Heart left ventricle (tissue), 16 donors: ENCODE measurements at places on chromosomes 16 and 17.

DNA sequence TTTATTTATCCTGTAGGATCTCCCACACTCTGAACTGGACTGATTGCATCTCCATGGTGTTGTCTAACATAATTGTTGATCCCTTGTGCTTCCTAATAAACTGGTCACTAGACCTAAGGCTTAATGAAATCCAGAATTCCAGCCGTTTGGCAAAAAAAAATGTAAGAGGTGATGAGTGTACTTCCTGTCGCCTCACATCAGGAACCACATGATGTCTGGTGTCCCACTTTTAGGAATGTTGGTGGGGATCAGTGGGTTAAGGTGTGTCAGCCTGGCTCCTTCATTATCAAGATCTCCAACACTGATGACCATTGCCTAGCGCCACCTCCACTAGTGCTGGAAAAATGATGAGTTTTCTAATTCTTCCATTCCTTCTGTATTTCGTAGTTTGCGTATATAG is 18.6 kb upstream of the LONP2 start:
- H3K36me3 ChIP-seq = no peaks in the 10 kb centered on the region
- no peak overlapping the region for H3K4me3 ChIP-seq
- DNase-seq = no peak
- no peaks in the 10 kb centered on the region for H3K4me1 ChIP-seq

DNA sequence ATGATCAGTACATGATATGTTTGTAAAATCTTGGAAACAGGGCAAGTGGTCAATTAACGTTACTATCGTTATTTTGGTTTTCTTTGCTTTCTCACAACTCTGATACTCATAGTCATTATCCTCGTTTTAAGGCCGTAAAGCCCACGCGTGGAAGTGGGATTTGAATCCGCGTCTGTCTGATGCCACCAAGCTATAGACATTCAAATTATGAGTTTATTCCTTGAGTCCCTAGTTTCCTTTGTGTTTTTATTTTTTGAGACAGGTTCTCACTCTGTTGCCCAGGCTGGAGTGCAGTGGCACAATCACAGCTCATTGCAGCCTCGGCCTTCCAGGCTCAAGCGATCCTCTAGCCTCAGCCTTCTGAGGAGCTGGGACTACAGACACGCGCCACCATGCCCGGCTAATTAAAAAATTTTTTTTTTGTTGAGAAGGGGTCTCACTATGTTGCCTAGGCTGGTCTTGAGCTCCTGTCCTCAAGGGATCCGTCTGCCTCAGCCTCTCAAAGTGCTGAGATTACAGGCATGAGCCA is 1.0 kb downstream of the DCTN5 start:
- H3K27me3 ChIP-seq = no peaks in the 10 kb centered on the region
- DNase-seq = no peak
- H3K4me1 ChIP-seq = peaks cover 20% of the 10 kb centered on the region
- H3K36me3 ChIP-seq = peaks cover 25% of the 10 kb centered on the region

DNA sequence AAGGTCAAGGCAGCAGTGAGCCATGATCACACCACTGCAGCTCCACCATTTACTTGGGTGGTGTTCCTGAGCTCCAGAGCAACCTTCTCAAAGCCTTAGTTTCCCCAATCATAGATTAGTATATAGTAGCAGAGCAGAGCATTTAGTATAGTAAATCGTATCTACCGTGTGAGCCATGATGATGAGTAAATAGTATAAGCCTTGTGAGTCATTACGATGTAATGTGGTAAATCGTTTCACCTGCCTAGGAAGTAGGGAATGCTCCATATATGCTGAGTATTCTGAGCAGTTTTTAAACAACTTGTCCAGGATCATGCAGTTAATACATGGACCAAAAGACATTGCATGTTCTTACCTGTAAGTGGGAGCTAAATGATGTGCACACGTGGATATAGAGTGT is 66.4 kb downstream of the SCNN1B start:
- peaks cover 12% of the 10 kb centered on the region for H3K27me3 ChIP-seq
- DNase-seq = no peak
- no peaks in the 10 kb centered on the region for H3K4me1 ChIP-seq

- no peaks in the 10 kb centered on the region for H3K36me3 ChIP-seq
- DNase-seq = no peak
- no peaks in the 10 kb centered on the region for H3K4me1 ChIP-seq
- peaks cover 57% of the 10 kb centered on the region for H3K27me3 ChIP-seq
- H3K27ac ChIP-seq = no peak overlapping the region
- H3K4me3 ChIP-seq = no peak overlapping the region
Measured at GRCh38 chr16:2852731-2853507, 5.1 kb downstream of the PRSS22 start.

DNA sequence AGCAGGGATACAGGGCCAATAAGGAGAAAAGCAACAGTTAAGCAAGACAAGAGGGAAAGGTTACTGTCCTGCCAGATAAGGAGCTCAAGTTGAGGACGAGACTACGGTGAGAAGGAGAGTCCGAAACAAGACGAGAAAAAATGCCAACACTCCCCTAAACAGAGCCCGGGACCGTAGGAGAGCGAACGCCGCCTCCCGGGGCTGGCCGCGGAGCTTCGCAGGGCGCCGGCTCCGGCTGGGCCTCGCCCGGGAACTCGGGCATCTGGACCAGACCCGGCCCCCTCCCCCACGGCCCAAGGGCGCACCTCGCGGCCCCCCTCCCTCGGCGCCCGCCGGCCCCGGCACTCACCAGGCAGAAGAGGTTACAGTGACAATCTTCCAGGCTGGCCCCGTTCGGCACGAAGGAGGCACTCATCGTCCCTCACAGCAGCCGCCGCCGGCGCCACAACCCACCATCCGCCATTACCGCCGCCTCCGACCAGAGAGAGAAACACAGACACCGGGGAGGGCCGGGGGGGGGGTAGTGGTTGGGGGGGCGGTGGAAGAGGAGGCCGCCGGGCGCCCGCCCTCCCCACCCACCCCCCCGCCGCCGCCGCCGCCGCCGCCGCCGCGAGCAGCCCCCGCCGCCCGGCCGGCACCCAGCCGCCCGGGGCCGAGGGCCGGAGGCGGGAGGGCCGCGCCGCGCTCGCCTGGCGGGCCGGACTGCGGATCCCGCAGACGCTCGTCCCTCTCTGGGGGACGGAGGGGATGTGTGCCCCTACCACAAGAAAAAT is at the start of gene MED13:
MED13 (minus strand) TSS at position 488 of the 773 bp plus-strand sequence; CDS start at position 415, 73 bp downstream.
- peak; percentile 81 for DNase-seq
- peaks cover 19% of the 10 kb centered on the region for H3K36me3 ChIP-seq
- H3K4me1 ChIP-seq = peaks cover 38% of the 10 kb centered on the region
- peak within 1 kb of the TSS; percentile 98 for H3K27ac ChIP-seq
- peak within 1 kb of the TSS; percentile 96 for H3K4me3 ChIP-seq

GRCh38 chr16:28277537-28278388 is 14.6 kb upstream of the SBK1 start:
- H3K4me1 ChIP-seq = no peaks in the 10 kb centered on the region
- H3K4me3 ChIP-seq = peak overlapping the region; percentile 57
- H3K27ac ChIP-seq = no peak overlapping the region
- peak; percentile 78 for DNase-seq
- H3K27me3 ChIP-seq = peaks cover 7% of the 10 kb centered on the region
- H3K36me3 ChIP-seq = no peaks in the 10 kb centered on the region

GRCh38 chr17:80718428-80718827 is 173.8 kb downstream of the RPTOR start:
- H3K27me3 ChIP-seq = no peaks in the 10 kb centered on the region
- no peak overlapping the region for H3K4me3 ChIP-seq
- DNase-seq = no peak
- H3K36me3 ChIP-seq = no peaks in the 10 kb centered on the region
- H3K27ac ChIP-seq = no peak overlapping the region
- H3K4me1 ChIP-seq = no peaks in the 10 kb centered on the region

DNA sequence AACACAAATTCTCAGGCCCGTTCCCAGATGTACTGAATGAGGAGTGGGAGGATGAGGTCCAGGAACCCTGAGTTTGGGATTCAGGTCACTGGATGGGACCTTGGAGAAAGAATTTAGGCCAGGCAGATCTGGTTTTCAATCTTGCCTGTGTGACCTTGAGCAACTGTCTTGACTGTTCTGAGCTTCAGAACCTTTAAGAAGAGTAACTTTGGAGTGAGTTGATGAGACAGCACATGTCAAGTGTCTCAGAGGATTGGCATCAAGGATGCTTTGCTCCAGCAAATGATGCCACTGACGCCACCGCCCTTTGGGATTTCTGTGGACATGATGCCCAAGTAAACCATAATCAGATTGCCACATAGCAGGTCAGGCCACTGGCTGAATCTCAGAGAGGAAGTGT is 56.2 kb upstream of the DNAJA2 start:
- H3K27me3 ChIP-seq = no peaks in the 10 kb centered on the region
- DNase-seq = no peak
- H3K4me3 ChIP-seq = no peak overlapping the region
- no peaks in the 10 kb centered on the region for H3K36me3 ChIP-seq

GRCh38 chr17:7027335-7027734 is 4.5 kb downstream of the BCL6B start:
- no peak for DNase-seq
- no peaks in the 10 kb centered on the region for H3K27me3 ChIP-seq
- peaks cover 10% of the 10 kb centered on the region for H3K36me3 ChIP-seq
- no peak overlapping the region for H3K27ac ChIP-seq
- H3K4me3 ChIP-seq = no peak overlapping the region

GRCh38 chr17:54259476-54259875 is 436.7 kb downstream of the KIF2B start:
- no peak overlapping the region for H3K27ac ChIP-seq
- no peak overlapping the region for H3K4me3 ChIP-seq
- no peaks in the 10 kb centered on the region for H3K27me3 ChIP-seq
- no peak for DNase-seq
- no peaks in the 10 kb centered on the region for H3K36me3 ChIP-seq

- H3K4me1 ChIP-seq = no peaks in the 10 kb centered on the region
- H3K27me3 ChIP-seq = peaks cover 7% of the 10 kb centered on the region
- DNase-seq = no peak
- no peaks in the 10 kb centered on the region for H3K36me3 ChIP-seq
- no peak overlapping the region for H3K4me3 ChIP-seq
Measured at GRCh38 chr17:51763058-51763457, 395.5 kb downstream of the CA10 start.

- no peak overlapping the region for H3K4me3 ChIP-seq
- peaks cover 22% of the 10 kb centered on the region for H3K4me1 ChIP-seq
- H3K27me3 ChIP-seq = no peaks in the 10 kb centered on the region
- H3K36me3 ChIP-seq = peaks cover 38% of the 10 kb centered on the region
- DNase-seq = no peak
Measured at GRCh38 chr16:69314534-69314933, 3.4 kb downstream of the VPS4A start.

DNA sequence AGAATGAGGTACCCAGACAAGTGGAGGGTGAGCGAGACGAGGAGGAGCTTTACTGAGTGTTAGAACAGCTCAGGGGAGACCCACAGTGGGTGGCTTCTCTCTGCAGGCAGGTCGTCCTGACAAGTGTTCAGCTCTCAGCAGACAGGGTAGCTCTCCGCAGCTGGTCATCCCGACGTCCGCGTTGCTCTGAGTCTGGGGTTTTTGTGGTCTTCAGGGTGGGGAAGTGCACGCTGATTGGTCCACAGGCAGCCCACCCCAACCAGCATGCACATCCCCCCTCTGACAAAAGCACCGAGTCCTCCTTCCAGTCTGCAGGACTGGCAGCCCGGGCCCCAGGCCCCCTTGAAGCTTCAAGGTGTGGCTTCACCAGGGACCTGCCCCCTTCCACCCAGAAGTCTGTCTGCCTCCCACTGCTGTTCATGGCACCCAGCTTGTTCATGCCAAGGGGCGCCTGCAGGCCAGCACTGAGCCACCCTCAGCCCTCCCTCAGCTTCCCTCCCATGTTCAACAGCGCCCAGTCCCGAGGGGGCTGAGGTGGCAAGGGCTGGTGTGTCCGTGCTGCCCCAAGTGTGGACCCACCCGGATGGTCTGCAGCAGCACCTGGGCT is 19.9 kb upstream of the WDR45B start:
- no peak overlapping the region for H3K4me3 ChIP-seq
- no peak for DNase-seq

DNA sequence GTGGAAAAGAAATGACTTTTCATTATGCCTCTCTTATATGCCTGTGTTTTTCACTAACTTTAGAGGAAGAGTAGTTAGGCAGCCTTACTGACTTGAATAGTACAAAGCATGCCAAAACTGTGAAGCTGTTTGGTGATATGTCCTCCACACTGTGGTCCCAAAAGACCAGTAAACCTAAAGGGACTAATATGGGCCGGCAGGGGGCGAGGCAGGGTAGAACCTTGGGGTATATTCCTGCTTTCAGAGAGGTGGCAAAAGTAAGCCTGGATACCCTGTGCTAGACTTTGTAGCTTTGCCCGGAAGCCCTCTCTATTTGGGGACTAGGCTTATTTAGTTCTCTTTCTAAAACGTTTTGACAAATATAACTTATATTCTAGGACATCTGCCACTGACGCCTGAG is 36.5 kb upstream of the VWA3A start:
- no peak overlapping the region for H3K4me3 ChIP-seq
- no peaks in the 10 kb centered on the region for H3K4me1 ChIP-seq
- H3K36me3 ChIP-seq = no peaks in the 10 kb centered on the region
- no peaks in the 10 kb centered on the region for H3K27me3 ChIP-seq
- DNase-seq = no peak

GRCh38 chr17:38565853-38566665 is 39.7 kb downstream of the SRCIN1 start:
- no peaks in the 10 kb centered on the region for H3K36me3 ChIP-seq
- no peak overlapping the region for H3K27ac ChIP-seq
- no peaks in the 10 kb centered on the region for H3K4me1 ChIP-seq
- no peak overlapping the region for H3K4me3 ChIP-seq

- H3K27me3 ChIP-seq = no peaks in the 10 kb centered on the region
- no peak overlapping the region for H3K4me3 ChIP-seq
- no peaks in the 10 kb centered on the region for H3K36me3 ChIP-seq
Measured at GRCh38 chr16:54594601-54595391, 308.2 kb upstream of the IRX3 start.

GRCh38 chr17:81453076-81453475 is 57.8 kb downstream of the BAHCC1 start:
- H3K36me3 ChIP-seq = no peaks in the 10 kb centered on the region
- no peak overlapping the region for H3K4me3 ChIP-seq
- no peak for DNase-seq
- H3K4me1 ChIP-seq = peaks cover 7% of the 10 kb centered on the region
- no peak overlapping the region for H3K27ac ChIP-seq
- H3K27me3 ChIP-seq = no peaks in the 10 kb centered on the region

DNA sequence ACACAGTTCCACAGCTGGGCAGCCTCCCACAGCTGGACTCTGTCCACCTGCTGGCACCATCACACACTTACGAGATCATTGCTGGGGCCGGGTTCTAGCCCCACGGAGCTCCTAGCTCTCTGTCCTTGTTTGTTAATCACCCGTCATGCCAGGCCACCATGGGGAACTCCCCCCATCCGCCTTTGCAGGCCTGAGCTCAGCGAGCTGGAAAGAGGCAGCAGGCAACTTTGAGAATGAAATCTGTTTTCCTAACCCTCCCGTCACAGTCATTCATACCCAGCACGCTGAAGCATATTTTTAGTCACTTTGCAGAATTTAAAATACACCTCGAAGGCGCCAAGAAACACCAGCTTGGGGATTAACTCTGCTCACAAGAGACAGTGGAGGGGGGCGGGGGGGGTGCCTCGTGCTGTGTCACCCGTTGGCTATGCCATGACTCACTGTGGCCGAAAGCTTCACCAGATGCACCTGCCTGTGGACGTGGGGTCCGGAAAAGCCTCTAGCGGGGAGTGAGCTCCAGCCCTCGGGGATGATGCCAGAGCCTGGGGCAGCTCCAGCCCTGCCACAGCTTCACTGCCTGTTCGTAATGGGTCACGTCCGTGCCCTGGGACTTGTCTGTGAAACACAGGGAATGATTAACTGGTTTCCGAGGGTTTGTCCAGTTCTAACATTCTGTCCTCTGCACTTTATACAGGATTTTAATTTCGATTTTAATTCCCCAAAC is 1.4 kb upstream of the SPNS2 start:
- no peaks in the 10 kb centered on the region for H3K27me3 ChIP-seq
- H3K4me1 ChIP-seq = peaks cover 21% of the 10 kb centered on the region
- H3K36me3 ChIP-seq = no peaks in the 10 kb centered on the region
- no peak for DNase-seq
